ENCODE measurements at places on chromosomes 1 and 21.

GRCh38 chr1:208631506-208631905 lies 387.3 kb upstream of the PLXNA2 start:
- no peak for DNase-seq

- DNase-seq = no peak
These were observed 3.7 kb downstream of the PCSK9 start for GRCh38 chr1:55043011-55043410.

DNA sequence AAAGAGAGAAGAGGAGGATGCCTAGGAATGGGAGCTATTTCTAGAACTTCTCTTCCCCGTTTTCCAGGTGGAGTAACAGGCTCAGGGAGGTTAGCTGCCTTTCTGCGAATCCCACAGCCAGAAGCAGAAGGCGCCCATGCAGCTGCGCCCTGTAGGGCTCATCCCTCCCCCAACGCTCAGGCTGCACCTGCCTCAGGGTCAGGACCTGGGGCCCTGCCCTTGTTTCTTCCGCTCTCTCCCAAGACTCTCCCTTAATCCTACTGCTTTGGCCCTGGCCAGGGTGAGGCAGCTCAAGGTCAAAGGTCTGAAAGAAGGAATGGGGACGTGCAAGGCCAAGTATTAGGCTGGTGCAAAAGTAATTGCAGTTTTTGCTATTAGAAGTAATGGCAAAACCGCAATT lies 30.5 kb upstream of the PADI2 start:
- no peak for DNase-seq

DNA sequence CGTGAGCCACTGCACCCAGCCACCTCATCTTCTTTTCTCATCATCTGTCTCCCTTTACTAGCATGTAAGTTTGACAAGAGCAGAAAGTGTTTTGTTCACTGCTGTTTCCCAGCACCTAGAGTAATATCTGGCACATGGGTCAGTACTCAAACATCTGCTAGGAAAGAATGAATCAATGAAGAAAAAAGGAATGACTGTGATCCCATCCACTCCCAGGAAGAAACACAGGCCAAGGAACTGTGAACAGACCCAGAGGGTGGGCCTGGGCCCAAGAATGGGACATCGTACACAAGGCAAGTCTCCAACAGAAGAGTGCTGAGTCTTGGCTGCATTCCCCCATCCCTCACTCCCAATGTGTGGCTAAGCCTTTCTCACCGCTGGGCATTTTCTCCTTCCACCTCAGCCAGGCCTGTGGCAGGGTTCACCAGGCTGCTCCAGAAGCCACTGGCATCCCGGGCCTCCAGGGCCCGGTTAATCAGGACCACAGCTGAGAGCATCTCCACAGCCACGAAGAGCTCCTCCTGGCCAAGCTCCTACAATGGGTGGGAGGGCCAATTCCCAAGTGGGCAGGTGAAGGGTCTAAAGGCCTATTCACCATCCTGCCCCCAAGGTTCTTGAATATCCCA lies 18.4 kb downstream of the IQGAP3 start:
- no peak for DNase-seq

DNA sequence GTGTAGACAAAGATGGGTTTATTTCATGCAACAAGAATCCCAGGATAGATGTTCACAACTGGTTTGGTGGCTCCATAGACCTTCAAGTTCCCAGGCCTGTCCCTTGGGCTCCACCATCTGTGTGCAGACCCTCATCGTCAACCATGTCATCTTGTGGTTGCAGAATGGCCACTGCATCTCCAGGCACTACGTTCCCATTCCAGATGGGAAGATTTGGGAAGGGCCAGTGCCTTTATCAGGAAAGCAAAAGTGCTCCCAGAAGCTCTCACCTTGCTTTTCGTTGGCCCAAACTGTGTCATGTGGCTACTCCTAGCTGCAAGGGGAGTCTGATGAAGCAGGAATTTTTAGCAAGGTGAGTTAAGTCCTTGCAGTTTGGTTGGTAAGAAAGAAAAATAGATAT lies 12.8 kb downstream of the TMCC2 start:
- DNase-seq = no peak
